ENCODE measurements at places on chromosomes 13 and 19. TPM values are rescaled to one million over a fixed set of nuclear protein-coding genes. Genes with fewer than 3 reads are reported as not detected.

ZNF829 gene
- total RNA-seq = 4.6 TPM

KLK12 gene
- not detected for total RNA-seq

KLK15 gene
- not detected for total RNA-seq

KLC3 gene
- 0.32 TPM for total RNA-seq

RNF225 gene
- total RNA-seq = 0.32 TPM

ANGPTL8 gene
- not detected for total RNA-seq

S1PR4 gene
- not detected for total RNA-seq

GARIN5A gene
- not detected for total RNA-seq

FZR1 gene
- total RNA-seq = 44.0 TPM

LAIR1 gene
- not detected for total RNA-seq

STOML3 gene
- total RNA-seq = not detected

SERTM1 gene
- total RNA-seq = not detected

MEIOSIN gene
- total RNA-seq = not detected

ZNF724 gene
- 2.3 TPM for total RNA-seq

SPART gene
- 89.4 TPM for total RNA-seq

POLR1D gene
- 71.4 TPM for total RNA-seq

GDF15 gene
- 4.9 TPM for total RNA-seq

KIR2DL3 gene
- total RNA-seq = not detected

GGACT gene
- total RNA-seq = 11.4 TPM

SIGLEC5 gene
- not detected for total RNA-seq

PPAN gene
- 33.8 TPM for total RNA-seq

LENG9 gene
- total RNA-seq = 20.6 TPM

ELANE gene
- 0.49 TPM for total RNA-seq

ZNF211 gene
- 9.6 TPM for total RNA-seq

KIR2DL4 gene
- not detected for total RNA-seq

CRTC1 gene
- total RNA-seq = 4.4 TPM

GRIK5 gene
- 0.32 TPM for total RNA-seq

SLC10A2 gene
- not detected for total RNA-seq

PLEKHA4 gene
- total RNA-seq = 20.8 TPM

DPF1 gene
- 2.3 TPM for total RNA-seq

NCR1 gene
- total RNA-seq = not detected

TNFSF11 gene
- total RNA-seq = 0.16 TPM

SLC25A42 gene
- 8.9 TPM for total RNA-seq

HIPK4 gene
- total RNA-seq = 0.49 TPM

RUVBL2 gene
- 110 TPM for total RNA-seq

ZNF729 gene
- not detected for total RNA-seq

AMH gene
- 2.1 TPM for total RNA-seq

BRCA2 gene
- 2.7 TPM for total RNA-seq

ZNF550 gene
- total RNA-seq = 7.3 TPM

ZSCAN4 gene
- total RNA-seq = not detected

SRRM5 gene
- total RNA-seq = not detected

ZNF83 gene
- 50.4 TPM for total RNA-seq

SGCG gene
- 0.32 TPM for total RNA-seq

LGI4 gene
- 1.3 TPM for total RNA-seq

ANGPTL4 gene
- 1.2 TPM for total RNA-seq

STRN4 gene
- 83.5 TPM for total RNA-seq

RAB11B gene
- total RNA-seq = 23.3 TPM

ZNF439 gene
- total RNA-seq = 7.2 TPM

IZUMO2 gene
- not detected for total RNA-seq

KCTD4 gene
- total RNA-seq = 4.6 TPM

CABP5 gene
- not detected for total RNA-seq

CEACAM8 gene
- not detected for total RNA-seq

IGLON5 gene
- not detected for total RNA-seq

RAB4B gene
- 17.5 TPM for total RNA-seq

LEUTX gene
- not detected for total RNA-seq

ZNF737 gene
- 8.4 TPM for total RNA-seq

VSTM2B gene
- not detected for total RNA-seq

GPR12 gene
- total RNA-seq = not detected

SMIM7 gene
- 64.1 TPM for total RNA-seq
